ENCODE measurements at places on chromosomes 7 and 10.

DNA sequence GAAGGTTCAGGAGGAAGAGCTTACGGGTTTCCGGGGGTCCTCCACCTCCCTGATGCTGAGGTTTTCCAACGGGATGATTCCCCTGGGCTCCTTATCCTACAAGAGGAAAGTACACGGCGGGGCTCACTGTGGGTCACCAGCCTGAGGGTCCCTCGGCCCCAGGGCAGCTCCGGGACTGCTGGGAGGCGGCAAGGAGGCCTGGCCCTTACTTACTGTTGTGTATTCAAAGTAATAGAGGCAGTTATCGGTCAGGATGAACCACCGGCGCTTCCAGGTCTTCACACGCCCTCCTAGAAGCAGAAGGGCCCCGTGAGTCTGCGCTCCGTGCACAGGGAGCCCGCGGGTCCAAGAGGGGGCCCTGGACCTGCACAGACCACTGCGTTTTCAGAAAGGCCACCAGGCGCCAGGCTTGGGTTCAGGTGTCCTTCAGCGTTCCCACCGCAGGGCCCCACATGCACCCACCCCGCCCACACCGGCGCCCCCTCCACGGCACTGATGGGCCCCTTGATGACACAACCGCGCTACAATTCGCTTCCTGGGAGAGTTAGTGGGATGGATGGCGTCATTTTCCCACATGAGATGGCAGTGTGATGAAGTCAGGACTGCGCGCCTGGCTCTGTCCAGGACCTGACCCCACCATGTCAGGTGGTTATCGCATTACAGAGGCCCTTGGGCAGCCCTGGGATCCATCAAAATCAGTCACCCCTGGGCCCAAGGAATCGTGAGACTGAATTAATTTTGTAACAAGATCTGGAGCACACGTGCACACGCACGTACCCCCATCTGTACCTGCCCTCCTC is 106.7 kb downstream of the CYTH3 start:
- DNase-seq, result no peak

DNA sequence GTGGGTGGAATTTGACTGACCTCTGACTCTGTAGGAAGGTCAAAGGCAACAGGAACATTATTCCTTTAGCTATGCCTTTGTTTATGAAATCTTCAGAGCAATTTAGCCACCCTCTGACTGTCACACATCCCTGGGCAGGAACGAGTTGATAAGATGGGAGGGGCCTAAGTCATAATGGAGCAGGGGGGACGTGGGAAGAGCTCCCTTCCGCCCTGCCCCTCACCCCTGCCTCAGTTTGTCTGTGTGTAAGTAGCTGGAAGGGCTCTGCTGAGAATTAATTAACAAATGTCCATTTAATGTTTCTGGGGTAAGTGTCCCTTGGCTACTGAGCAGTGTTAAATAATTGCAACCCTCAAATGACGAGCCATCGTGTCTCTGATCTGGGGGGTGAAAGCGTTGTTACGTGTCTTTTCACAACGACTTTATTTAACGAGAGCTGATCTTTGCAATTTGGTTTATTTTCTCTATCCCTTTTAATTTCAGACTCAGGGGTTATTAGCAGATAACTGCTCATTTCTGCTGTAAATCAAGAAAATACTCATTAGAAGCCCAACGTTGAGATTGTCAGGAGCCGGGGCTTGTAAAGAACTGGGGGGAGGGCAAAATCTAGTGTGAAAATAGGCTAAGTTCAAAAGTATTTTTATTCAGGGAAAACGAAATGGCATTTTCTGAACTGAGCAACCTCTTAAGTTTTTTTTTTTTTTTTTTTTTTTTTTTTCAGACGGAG is 12.5 kb upstream of the UNCX start:
- no peak for DNase-seq

DNA sequence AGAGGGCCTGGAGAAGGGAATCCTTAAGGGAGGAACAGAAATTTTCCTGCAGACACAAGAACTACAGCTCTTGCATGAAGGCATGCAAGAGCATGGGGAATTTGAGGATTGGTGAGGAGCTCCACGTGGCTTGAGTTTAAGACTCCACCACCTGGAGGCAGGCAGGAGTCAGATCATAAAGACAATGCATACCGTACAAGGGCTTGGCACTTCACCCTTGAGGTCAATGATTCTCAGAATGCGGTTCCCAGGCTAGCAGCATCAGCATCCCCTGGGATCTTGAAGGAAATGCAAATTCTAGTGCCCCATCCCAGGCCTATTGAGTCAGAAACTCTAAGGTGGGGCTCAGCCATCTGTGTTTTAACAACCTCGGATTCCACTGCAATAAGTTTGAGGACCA is 143.8 kb downstream of the C7orf25 start:
- no peak for DNase-seq

- no peak for DNase-seq
Measured at GRCh38 chr7:151385626-151386300, 24.1 kb downstream of the WDR86 start.

GRCh38 chr7:25117226-25118047 is 7.6 kb downstream of the CYCS start:
- no peak for DNase-seq

GRCh38 chr10:79025199-79025832 is 43.5 kb upstream of the ZMIZ1 start:
- DNase-seq, result no peak

- no peak for DNase-seq
Measured at GRCh38 chr10:31358688-31359330, 39.8 kb downstream of the ZEB1 start.

- DNase-seq, result no peak
Measured at GRCh38 chr7:223118-223800, 30.9 kb downstream of the FAM20C start.

DNA sequence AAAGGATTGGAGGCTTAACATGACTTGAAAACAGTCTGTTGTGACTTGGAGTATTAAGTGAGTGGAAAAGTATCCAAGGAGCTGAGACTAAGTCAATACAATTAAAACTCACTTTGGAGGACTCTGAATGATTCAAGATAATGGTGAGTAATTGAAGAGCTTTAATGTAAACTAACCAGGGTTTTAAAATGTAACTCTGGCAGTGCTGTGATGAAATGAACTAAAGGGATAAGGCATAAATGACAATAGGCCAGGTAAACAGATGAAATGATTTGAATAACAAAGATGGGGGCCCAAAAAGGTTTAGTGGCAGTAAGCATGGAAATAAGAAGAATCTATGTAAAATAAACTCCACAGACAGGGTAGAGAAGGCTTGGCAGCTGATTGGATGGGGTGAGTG is 316.5 kb upstream of the CACNA2D1 start:
- no peak for DNase-seq

DNA sequence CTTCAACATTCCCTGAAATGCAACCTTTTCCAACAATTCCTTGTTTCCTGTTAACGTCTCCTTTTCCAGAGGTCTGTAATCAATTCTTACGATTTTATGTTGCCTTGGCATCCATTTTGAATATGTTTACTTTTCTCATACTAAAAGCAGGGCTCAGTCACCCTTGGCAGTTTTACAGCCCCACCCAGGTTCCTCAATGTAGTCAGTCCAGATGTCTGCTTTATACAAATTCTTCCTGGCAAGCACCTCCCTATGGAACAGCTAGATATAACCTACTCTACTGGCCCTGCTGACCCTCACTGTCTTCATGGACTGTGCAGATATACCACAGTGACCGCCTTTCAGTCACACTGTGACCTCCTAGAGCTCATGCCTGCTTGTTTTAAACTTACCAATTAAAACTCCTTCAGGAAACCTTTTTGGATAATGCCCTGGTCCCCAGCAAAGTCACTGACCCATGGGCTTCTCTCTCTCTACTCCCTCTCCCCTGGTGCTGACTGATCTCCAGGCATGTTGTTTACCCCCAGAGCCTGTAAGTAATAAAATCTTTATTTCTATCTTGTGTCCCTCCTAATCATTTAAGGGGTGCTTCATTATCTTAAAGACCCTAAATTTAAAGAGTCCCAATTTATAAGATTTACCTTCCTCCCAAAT is 147.1 kb upstream of the STEAP1 start:
- no peak for DNase-seq

DNA sequence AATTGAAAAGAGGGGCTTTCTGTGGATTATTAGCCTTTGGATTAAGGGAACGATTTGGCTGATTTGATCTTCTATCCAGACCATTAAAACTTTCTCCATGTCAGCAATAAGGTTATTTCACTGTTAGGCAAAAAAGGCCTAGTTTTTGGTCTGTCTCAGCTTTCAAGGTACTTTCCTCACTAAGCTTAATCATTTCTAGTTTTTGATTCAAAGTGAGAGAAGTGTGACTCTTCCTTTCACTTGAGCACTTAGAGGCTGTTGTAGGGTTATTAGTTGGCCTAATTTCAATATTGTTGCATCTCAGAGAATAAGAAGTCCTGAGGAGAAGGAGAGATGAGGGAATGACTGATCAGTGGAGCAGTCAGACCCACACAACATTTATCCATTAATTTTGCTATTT is 596.0 kb upstream of the TPK1 start:
- DNase-seq, result no peak

GRCh38 chr7:103710247-103710646 is 264.2 kb upstream of the SLC26A5 start:
- no peak for DNase-seq

- DNase-seq, result no peak
Measured at GRCh38 chr10:107579970-107580369, 415.5 kb upstream of the SORCS1 start.

GRCh38 chr10:34590793-34591192 is 224.3 kb downstream of the PARD3 start:
- DNase-seq, result no peak

- no peak for DNase-seq
Measured at GRCh38 chr10:20631229-20631628, 265.9 kb downstream of the NEBL start.

- no peak for DNase-seq
Measured at GRCh38 chr10:114915294-114915693, 22.7 kb upstream of the TRUB1 start.

GRCh38 chr10:119670717-119671116 is 19.5 kb downstream of the BAG3 start:
- no peak for DNase-seq

GRCh38 chr7:17044861-17045260 is 163.1 kb upstream of the AGR3 start:
- no peak for DNase-seq

- no peak for DNase-seq
Measured at GRCh38 chr10:3207351-3207750, 34.8 kb upstream of the PITRM1 start.

- no peak for DNase-seq
Measured at GRCh38 chr7:155543011-155543876, 3.1 kb downstream of the CNPY1 start.

DNA sequence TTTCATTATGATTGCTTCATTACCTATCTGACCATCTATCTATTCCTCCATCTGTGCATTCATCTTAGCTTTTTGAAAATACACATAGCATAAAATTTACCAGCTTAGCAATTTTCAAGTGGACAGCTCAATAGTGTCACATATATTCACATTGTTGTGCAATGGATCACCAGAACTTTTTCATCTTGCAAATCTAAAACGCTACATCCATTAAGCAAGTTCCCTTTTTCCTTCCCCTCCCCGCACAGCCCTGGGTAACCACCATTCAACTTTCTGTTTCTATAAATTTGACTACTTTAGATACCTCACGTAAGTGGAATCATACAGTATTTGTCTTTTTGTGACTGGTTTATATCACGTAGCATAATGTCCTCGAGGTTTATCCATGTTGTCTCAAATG is 78.0 kb upstream of the ADRB1 start:
- DNase-seq, result no peak

- DNase-seq, result no peak
Measured at GRCh38 chr10:50982989-50983388, 91.3 kb upstream of the PRKG1 start.

DNA sequence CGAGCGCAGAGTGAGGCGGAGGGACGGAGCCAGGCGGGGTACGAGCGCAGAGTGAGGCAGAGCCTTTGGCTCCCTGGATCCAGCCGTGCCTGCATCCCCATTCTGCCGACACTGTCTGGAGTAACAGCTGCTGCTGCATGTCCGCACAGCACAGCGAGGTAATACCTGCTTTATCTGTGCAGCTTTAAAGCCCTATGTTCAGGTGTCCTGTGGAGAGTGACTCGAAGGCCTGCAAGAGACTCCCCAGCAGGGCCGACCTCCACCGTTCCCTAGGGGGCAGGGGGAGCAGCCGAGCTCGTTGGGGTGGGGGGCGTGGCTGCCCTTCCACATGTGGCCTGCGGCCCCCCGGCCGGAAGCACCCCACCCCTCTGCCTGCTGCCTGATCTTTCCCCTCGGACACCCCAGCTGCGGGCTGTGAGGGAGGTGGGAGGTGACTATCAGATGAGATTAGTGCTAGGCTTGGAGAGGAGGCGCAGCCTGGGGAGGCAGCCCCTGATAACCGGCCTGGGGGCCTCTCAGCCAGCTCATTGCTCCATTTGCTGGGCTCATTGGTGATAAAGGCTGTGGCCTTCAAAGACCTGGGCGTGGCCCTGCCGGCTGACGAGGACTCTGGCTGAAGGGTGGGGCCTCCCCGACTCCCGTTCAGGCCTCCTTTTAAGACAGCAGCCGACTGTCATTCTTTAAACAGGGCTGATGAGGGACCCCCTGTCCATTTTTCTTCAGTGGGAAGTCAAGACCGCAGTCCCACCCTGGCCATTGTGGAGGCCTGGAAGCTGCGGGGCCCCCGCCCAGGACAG is 8.0 kb downstream of the VENTX start:
- DNase-seq, result no peak

GRCh38 chr7:149004405-149005370 is 23.6 kb downstream of the PDIA4 start:
- DNase-seq, result no peak

DNA sequence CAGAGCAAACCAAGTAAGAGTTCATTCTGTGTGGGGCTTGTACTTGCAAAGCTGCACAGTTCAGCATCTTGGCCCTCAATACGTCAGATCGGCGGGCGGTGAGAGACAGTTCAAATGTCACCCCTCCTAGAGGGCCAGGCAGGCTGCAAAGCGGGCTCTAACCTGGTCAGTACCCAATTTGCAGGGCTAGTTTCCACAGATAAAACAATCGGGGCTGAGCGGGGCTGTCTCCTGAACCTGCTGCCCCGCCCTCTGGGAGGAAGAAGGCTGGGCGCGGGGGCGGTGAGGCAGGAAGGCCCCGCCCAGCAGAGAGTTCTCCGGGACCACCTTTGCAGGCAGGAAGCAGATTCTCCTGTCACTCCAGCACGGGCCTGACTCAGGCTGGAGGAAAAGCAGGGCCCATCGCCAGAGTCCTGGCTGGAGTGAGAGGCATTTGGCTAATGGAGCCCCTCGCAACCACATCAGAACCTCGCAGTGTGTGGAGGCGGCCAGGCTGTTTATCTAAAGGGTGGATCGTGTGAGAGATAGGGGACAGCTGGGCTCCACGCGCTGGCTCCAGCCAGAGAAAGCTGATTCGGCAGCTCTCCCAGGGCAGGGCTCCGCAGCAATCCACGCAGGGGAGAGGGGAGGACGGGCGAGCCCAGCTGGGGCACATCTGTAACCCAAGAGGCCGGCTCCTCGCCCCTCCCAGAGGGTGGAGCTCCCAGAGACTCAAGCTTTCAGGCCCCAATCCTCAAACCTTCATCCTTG is 83.1 kb downstream of the SH3PXD2A start:
- DNase-seq, result peak; percentile 73
